ENCODE measurements at places on chromosomes 1 and 21.
A peak's percentile ranks its signal among the peaks of the same experiment; 100 is the strongest.

DNA sequence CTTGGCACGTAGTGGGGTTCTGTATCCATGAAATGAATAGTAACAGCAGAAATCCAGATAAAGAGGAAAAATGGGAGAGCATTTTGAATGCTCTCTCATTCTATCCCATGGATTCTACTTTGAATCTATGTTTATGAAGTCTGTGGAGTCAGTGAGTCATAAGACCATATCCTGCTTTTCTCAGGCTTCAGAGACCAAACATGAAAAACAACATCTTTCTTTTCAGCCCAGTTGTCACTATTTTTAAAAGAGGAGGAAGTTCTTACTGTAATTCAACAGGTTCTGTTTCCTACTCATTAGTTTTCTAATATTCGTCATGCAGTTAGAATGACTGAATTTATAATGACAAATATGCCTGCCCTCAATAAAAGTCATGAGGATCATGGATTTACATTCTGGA lies 39.4 kb upstream of the CD55 start:
- no peak for DNase-seq

- DNase-seq: no peak
Measured at GRCh38 chr1:210236840-210237409, 4.3 kb downstream of the SERTAD4 start.

DNA sequence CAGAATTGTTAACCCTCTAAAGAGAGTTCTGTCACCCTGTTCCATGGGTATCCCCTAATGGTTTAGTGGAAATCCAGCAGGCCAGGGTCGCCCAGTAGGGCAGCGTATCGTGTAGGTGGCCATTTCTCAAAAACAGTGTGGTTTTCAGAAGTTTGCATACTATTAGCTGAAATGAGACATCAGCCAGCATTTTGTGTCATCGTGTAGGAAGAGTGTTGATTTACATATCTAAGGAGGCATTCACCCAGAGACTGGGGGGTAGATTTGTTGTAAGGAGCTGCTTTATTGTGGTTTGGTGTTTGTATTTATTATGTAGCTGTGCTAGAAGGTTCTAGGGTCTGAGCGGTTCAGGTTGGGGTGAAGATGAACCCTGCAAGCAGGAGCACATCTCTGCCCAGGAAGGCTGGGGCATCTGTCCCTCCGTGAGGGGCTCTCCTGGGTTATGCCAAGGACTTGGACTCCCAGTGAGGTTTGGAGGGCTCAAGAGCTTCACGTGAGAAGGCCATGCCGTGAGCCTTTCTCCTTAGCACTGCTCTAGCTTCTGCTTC lies 174.4 kb downstream of the PGBD5 start:
- DNase-seq: no peak

- DNase-seq: no peak
Measured at GRCh38 chr1:101317590-101317989, 80.8 kb downstream of the S1PR1 start.

GRCh38 chr21:36163750-36164741 lies 7.4 kb downstream of the DOP1B start:
- DNase-seq: no peak

GRCh38 chr1:161439280-161440232 lies 65.7 kb upstream of the FCGR2A start:
- DNase-seq: peak; percentile 62

DNA sequence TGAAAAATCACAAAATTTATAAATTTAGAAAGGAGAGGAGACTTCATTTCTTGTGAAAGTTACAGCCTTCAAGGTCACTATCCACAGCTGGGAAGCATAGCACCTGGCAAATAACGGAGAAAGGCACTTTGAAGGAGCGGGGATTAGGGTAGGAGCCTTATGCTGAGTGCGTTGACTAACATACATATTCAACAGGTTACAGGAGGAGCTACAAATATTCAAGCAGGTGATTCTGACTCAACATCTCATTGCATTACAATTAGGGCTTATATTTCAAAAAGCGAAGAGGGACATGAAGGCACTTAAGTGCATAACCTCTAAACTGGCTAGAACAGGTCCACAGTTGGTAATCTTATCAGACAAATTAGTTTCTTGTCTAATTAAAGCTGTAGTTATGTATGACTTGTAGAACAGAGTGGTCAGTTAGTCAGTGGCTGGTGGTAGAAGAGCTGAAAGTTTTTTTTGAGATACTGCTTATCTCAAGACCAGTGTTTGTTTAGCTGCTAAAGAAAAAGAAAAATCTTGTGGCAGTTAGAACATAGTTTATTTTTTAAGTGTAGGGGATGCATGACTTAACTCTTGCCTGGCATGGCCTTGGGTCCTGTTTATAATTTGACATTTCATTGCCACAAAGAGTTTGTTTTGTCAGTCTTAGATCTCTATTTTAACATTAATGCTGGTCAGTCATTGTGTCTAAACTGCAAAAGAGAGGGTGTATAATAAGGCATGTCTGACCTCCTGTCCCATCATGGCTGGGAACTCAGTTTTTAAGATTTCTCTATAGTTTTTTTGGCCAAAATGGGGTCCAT lies 311.5 kb downstream of the DUSP10 start:
- no peak for DNase-seq

- DNase-seq: no peak
Measured at GRCh38 chr21:42841156-42841915, 38.0 kb downstream of the WDR4 start.

DNA sequence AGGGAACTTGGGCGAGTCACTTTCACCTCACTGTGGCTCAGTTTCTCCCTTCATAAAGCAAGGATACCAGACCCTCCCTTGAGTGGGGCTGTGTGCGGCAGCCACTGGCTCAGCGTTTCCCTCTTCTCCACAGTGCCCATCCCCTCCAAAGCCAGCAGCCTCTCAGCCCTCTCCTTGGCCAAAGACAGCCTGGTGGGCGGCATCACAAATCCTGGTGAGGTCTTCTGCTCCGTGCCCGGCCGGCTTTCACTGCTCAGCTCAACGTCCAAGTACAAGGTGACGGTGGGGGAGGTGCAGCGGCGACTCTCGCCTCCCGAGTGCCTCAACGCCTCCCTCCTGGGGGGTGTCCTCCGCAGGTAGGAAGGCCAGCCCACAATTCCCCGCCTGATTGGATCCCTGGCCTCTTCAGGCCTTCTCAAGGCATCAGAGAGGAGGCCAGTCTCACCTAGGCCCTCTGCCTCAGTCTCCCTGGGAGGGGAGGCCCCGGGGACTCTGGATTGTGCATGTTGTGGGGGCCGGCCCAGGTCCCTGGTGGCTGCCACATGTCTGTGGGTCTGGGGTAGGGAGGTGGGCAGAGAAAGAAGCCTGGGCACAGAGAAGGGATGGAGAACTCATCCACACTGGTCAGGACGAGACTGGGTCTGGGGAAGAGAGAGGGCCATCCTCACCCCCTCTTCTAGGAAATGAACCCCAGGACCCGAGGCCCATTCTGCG lies 15.2 kb downstream of the TFAP2E start:
- no peak for DNase-seq

- no peak for DNase-seq
Measured at GRCh38 chr1:63630666-63631065, 37.5 kb downstream of the PGM1 start.

GRCh38 chr21:21283810-21284209 lies 285.6 kb downstream of the NCAM2 start:
- no peak for DNase-seq

- no peak for DNase-seq
Measured at GRCh38 chr1:107294686-107295085, 153.8 kb downstream of the NTNG1 start.

GRCh38 chr1:10022656-10023055 lies 10.1 kb upstream of the UBE4B start:
- DNase-seq: no peak

GRCh38 chr1:207286786-207287468 lies 34.6 kb upstream of the CD55 start:
- DNase-seq: no peak

GRCh38 chr1:112247036-112247597 lies 148.9 kb upstream of the CTTNBP2NL start:
- no peak for DNase-seq

- DNase-seq: no peak
Measured at GRCh38 chr1:86712088-86712860, 7.9 kb downstream of the SH3GLB1 start.

DNA sequence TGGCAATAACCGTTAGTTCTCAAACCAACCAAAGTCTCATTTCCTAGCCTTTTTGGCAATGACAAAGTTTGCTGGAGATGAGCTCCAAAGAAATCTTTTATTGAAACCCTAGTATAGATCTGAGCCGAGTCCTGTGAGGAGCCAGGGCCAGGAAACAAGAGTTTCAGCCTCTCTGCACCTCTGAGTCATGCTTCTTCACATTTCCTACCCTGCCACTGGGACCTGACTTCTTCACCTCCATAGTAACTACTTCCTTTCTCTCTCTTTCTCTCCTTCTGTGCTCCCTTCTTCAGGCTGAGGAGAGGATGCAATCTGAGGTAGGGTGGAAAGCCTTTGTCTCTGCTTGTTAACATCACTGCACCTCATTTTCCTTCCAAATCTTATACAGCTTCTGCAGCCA lies 38.7 kb upstream of the IPO9 start:
- no peak for DNase-seq

DNA sequence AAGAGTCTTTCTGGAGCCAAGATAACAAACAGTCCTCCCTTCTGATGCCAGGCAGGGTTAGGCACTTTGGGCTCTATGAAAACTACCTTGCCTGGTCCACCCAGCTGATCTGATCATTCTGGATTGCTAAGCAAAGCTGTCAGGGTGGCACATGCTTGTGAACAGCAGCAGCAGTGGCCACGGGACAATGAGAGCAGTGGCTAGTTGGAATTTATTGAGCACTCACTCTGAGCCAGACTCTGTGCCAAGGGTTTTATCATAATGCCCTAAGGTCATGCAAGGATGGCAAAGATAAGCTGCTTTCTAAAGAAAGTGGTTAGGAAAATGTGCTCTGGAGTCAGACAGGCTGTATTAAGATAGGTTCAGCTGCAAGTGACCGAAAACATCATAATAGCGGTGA lies 390.4 kb upstream of the VAMP3 start:
- DNase-seq: no peak

GRCh38 chr1:160115545-160116282 lies at the start of gene ATP1A2:
Gene ATP1A2 (plus strand): TSS chr1:160115759. CDS start chr1:160115862, 103 bp downstream.
- no peak for DNase-seq

- no peak for DNase-seq
Measured at GRCh38 chr1:29703596-29704370, 467.5 kb downstream of the PTPRU start.

DNA sequence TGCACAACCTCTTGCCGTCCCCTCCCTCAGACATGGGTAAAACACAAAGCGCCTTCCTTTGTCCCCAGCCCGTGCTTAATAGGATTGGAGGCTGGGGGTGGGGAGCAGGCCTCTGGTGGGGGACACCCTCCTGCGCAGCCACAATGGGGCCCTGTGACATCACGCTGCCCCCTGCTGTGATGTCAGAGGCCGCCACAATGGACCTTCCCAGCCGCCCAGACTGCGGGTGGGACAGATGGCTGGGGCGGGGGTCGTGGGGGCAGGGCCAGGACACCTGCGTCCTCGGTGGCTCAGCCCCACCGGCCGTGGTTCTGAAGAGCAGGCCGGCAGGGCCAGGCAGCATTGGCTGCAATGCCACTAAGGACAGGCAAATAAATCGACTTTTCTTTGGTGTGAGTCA lies 39.9 kb downstream of the EPHA2 start:
- DNase-seq: no peak

- no peak for DNase-seq
Measured at GRCh38 chr1:206036663-206037455, 13.2 kb upstream of the CTSE start.

- DNase-seq: no peak
Measured at GRCh38 chr1:235558621-235559169, 54.4 kb upstream of the B3GALNT2 start.

DNA sequence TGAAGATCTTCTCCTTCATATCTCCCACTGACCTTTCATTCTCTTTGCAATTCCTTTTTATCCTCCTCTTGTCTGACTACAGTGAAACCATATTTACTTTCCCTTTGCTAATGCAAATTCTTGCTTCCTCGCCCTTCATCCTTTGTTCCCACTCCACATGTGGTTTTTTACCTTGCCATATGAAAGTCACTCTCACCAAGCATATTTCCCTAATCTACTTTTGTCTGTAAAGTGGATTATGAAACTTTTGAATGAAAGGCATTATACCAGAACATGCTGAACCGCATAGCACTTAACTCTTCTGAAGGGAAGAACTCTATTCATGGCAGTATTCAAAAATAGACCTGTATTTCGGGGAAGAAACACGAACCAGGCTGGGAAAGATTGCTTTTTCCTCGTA lies 8.0 kb upstream of the TMPRSS15 start:
- DNase-seq: no peak

GRCh38 chr1:186534401-186534800 lies 73.5 kb upstream of the PDC start:
- no peak for DNase-seq

- DNase-seq: no peak
Measured at GRCh38 chr21:41861987-41862386, 17.2 kb downstream of the PRDM15 start.

DNA sequence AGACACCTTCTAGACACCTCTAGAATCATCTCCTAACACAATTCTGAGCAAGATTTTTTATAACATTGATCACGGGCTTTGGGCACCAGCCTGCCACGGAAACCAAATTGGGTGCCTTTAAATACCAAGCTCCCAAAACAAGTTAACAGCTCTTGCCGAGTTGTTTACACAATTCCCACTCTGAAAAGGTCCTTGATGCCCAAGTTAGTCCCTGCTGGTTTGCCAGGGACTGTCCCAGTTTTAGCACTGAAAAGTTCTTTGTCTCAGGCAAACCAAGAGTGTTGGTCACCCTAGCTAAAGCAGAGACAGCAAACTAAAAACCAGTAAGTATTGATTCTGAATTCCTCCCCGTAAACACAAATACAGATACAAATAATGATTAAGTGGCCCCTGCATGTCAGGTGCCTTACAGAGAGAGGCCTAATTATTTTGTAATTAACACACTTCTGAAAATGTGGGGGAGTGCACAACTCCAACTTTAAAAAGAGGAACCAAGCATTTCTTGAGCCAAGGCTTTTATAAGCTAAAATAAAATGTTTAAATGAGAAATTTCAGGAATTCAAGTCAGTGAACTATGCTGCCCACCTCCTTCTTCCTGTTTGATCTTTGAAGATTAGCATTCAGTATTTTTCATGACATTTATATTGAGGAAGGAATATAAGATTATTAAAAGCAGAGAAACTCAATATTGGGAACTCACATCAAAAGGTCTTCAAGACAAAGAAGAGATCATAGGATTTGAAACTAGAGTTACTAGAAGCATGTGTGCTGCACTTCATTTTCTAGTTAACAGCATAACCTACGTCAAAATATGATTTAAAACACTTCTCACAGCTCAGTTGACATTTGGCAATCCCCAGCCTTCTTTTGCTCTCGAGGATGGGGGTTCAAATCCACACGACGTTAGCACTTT lies 9.0 kb upstream of the UBE2U start:
- no peak for DNase-seq
